ENCODE measurements at places on chromosomes 12 and 14.
A peak's percentile ranks its signal among the peaks of the same experiment; 100 is the strongest.

DNA sequence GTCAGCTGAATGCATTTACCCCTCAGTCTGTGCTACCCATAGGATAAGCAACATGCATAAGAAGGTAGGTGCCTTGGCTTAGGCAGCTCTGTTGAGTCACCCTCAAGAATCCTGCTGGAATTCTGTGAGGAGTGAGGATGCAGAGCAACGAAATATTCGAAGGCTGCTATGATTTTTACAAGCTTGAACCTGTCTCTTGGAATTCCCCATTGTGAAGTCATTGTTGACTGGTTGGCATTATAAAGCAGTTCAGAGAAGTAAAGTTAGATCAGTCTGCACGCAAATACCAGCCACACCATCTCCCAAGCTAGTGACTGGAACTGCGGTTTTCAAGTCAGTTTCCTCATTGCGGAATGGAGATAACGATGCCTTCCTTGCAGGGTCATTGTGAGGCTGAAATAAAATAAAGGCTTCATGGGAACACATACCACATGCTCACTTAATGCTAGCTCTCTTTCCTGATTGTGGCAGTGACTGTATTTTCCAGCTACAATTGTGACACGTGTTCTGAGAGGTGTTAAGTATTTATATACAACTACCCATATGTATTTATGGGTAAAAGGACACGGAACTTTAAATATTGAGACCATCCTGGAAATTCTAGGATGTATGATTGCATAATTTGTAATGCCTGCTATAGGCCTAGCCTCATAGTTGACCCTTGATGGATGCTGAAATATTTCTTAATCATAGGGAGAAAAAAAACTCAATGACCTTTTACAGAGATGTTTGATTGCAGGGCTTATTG lies 96.7 kb downstream of the ETV6 start:
- DNase-seq = no peak

DNA sequence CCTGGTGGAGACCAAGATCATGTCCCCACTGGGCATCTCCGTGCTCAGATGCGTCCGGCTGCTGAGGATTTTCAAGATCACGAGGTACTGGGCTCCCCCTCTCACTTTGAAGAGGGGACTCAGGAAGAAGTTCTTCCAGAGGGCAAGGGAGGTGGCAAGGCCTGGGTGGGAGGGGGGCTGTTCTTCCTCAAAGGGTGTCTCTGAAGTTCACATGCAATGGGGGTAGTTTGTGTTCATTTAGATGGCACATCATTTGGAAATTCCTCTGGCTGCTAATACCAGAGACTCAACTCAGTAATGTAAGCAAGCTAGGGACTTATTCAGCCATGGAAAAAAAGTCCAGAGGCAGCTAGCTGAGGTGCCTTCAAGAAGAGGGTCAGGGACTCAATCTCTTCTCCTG lies 227.1 kb upstream of the FKBP4 start:
- no peak for DNase-seq

GRCh38 chr12:54390668-54391551 lies 6.4 kb upstream of the ZNF385A start:
- DNase-seq = no peak

DNA sequence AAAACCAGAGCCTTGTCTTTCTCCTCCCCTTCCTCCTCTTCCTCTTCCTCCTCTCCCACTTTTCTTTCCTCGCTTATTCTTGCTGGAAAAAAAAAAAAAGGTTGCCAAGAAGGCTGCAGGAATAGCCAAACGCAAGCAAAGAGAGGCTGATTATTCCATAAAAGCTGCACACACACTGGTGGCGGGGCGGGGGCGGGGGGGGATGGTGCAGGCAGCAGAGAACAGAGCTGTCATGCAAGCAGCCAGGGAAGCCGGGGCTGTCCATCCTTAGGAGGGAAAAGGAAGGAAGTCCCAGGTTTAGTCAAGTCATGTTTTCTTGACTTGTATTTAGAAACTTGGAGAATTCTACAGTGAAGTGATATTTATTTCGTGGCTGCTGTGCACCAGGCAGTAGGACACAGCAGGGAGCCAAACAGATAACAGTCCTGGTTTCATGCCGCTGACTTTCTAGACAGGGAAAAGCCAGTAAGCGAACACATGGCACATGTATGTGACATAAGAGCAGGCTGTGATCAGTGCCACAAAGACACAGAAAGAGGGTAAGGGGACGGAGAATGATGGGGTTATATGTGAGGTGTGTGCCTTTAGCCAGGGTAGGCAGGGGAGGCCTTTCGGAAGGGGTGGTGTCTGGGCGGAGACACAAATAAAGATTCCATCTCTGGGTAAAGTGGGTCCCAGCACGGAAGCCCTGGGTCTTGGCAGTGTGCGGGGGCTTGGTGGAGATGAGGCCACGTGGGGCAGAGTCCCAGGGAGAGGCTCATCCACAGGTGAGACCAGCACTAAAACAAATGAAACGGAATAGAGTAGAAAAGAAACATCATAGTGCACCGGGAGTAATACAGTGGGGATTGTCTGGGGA lies 56.6 kb upstream of the SCN8A start:
- DNase-seq = no peak

DNA sequence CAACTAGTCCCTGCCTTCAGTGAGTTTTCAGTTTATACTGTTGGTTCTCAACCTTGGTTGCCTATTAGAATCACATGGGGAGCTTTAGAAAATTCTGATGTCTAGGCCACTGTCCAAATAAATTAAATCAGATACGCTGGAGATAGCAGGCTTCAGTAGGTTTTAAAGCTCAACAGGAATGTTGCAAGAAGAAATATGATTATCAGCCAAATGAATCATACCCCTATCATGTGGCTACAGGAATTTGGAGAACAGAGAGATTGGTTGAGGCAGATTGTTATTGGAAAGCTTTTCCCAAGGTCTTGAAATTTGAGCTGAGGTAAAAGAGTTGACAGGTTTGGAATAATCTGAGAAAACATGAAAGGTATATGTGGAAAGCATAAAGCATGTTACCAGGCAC lies 125.3 kb downstream of the WIF1 start:
- DNase-seq = no peak

DNA sequence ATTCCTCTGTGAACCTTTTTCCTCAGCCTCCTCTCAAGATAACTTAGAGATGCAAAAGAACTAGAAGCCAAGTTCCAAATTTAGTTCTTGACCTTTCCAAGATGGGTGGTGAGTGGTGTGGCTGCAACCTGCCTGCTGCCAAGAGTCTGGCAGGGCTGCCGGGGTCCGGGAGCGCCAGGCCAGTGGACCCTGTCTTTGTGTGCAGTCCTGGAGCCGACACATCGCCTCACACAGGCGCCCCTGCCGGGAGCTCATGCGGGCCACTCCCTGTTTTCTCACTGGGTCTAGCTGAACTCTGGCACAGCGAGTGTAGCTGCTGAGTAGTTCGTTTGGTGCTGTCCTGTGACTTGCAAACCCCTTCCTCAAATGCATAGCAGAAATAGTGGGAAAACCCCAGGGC lies 84.9 kb downstream of the CACNA1C start:
- DNase-seq = no peak

DNA sequence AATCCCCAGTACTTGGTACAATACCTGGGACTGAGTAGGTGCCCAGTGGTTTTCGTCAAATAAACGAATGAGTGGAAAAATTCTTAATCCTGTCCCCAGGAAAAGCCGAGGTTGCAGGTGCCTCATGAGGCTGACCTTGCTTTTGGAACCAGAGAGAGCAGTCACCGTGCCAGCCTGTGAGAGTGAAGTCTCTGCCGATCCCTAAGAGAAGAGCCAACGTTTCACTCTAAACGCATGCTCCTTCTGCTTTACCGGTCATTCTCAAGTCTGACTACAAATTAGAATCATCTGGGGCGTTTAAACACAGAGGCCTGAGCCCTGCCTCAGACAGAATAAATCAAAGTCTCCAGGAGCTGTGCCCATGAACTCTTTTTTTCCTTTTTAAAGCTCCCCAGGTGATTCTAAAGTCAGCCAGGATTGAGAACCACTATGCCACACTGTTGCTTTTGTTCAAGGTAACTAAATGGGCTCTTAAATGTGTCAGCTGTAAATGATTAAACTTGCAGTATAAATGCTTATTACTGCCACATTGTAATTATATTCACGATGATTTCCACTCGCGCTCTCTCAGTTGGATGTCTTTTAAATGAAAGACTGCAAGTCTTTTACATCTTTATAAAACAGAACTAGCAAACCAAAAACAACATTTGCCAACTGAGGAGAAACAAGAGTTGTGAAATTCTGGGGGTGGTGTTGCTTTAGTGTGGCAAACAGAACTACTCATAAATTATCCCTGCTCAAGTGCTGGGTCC lies 26.9 kb downstream of the TCP11L2 start:
- no peak for DNase-seq

DNA sequence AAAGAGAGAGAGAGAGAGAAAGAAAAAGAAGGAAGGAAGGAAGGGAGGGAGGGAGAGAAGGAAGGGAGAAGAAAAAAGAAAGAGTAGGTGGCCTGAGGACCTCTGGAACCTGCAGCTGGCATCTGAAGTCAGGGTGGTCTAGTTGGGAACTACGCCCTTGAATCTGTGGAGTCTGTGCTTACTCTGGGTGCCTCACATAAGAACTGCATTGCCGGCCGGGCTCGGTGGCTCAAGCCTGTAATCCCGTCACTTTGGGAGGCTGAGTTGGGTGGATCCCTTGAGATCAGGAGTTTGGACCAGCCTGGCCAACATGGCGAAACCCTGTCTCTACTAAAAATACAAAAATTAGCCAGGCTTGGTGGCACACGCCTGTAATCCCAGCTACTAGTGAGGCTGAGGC lies 10.0 kb upstream of the NRDE2 start:
- DNase-seq = no peak

- DNase-seq = no peak
Measured at GRCh38 chr12:24252602-24253001, 303.1 kb upstream of the SOX5 start.

- no peak for DNase-seq
Measured at GRCh38 chr14:26403760-26404159, 194.1 kb downstream of the NOVA1 start.

DNA sequence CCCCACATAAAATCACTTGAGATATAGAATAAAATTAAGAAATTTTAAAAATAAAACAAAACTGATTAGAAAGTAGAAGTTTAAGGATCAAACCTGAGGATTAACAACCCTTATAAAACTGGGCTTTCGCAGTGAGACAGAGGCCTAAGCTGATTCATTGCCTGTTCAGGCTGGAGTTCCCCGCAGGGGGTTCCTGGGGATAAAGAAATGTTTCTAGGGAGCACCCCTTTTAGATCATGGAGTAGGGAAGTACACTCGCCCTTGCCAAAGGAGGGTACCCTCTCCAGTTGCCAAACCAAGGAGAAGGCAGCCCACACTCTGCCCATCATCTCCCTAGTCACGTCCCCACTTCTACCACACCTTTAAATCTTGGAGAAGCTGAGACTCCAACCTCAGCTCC lies 6.8 kb downstream of the GLIPR1 start:
- no peak for DNase-seq

DNA sequence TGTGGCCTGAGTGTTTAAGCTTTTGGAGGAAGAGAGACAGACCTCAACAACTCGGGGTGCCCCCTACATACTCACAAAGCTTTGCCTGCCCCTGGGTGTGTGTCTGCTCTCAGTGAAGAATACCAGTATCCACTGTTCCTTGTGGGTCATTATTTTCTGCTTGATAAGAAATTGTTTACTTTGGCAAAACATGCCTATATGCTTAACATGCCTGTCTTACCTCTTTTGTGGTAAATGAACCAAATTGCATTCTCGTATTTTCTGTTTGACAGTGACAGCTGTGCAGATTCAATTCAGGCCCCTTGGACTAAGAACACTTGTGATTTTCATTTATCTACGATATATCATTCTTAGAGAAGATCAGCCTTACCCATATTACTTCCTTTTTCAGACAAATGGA lies 50.6 kb upstream of the REP15 start:
- no peak for DNase-seq

DNA sequence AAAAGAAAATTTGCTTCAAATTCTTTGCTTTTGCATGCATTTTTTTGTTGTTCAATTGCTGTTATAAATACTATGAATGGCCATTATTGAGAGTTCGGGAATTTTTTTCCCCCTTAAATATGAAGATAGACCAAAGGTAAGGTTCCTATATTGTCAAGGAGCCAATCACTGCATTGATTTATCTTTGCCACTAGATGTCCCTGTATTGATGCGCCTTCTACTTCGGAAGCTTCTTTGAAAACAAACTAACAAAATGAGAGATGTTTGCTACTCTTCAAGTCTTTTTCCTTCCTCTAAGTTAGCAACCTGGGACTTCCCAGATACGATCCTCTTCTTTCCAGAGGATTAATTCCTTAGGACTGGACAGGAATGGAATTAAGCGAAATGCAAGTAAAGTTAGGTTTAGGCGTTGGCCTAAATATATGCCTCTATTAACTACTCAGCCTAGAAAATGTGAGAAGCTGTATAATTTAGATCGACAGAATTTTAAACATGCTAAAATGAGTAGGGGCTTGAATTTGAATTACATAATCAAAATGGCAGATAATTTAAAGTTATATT lies 318.1 kb downstream of the AEBP2 start:
- DNase-seq = peak; percentile 3

GRCh38 chr14:90721619-90722305 lies 94.5 kb downstream of the TTC7B start:
- no peak for DNase-seq

DNA sequence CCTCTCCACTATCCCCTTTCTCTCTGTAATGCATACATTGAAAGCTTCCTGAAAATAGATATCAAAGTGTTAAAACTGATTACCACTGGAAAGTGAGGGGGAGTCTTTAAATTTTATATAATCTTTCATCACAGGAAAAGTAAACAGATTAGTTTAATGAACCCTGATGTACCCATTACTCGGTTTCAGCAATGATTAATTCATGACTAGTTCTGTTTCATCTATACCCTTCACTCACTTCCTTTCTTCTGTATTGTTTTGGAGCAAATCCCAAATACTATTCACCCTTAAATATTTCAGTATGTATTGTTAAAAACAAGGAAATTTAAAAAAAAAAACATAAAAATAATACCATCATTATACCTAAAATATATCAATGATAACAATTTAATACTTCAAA lies 67.3 kb upstream of the TMCC3 start:
- no peak for DNase-seq

DNA sequence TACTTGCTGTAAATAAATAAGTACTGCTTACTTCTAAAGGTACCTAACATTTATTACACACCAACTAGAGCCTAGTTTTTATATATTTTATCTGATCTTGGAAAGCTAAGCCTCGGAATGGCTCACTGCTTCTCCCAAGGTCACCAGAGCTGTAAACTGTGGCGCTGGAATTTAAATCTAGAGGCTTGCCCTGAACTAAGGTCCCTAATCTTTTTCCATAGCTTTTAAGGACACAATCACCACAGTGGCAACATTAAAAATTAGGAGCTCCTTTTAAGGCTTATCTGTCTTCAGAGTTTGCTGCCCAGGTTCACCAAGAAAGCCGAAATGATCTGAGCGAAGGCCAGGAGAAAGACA lies 670 bp downstream of the CCNB1IP1 start:
- no peak for DNase-seq

GRCh38 chr12:95624589-95624988 lies 73.3 kb upstream of the USP44 start:
- DNase-seq = no peak

- no peak for DNase-seq
Measured at GRCh38 chr14:23047034-23047634, 5.1 kb downstream of the PSMB11 start.
